ENCODE measurements at places on chromosomes 6 and 20.

GRCh38 chr6:40323881-40324634 is 263.1 kb downstream of the LRFN2 start:
- no peak for DNase-seq

- no peak for DNase-seq
Observed at GRCh38 chr20:11170565-11170964, 496.8 kb upstream of the JAG1 start.

- DNase-seq = no peak
Observed at GRCh38 chr20:17761604-17762003, 61.8 kb downstream of the BANF2 start.

GRCh38 chr6:112899541-112899940 is 552.4 kb downstream of the RFPL4B start:
- no peak for DNase-seq

DNA sequence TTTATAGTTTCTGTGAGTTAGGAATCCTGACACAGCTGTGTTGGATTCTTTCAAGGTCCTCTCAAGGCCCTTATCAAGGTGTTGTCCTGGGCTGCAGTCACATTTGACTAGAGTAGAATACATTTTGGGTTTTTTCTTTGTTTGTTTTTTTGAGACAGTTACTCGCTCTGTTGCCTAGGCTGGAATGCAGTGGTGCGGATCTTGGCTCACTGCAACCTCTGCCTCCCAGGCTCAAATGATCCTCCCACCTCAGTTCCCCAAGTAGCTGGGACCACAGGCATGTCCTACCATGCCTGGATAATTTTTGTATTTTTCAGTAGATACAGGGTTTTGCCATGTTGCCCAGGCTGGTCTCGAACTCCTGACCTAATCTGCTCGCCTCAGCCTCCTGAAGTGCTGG is 15.7 kb downstream of the NFYA start:
- no peak for DNase-seq

DNA sequence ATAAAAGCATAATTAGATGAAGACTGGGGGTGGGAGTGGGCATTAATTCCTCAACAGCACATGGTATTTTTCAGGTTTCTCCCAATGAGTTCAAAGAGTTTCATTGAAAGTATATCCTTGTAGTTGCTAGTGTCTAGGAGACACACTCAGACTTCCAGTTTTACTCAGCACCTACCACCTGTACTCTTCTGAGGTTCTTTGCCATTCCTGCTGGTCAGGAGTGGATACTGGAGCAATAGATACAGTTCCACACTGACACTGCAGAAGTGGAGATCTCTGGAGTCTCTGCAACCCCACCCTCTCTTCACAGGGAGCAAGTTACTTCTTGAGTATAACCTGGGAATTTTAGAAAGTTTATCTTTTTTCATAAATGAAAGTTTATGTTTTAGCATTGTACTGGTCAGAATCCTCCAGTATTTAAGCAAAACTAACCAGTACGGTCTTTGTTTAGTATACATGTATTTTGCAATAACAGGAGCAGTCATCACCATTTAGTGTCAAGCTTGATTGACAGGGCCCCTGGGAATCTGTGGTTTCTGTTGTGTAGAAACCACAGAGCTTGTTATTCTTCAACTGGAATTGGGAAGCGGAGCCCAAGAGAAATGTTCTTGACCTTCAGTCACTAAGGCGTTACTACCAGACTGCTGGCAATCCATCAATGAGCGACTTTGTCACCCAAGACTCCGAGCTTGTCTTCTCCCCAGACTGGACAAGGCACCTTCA is 148.1 kb downstream of the ZDHHC14 start:
- DNase-seq = no peak

DNA sequence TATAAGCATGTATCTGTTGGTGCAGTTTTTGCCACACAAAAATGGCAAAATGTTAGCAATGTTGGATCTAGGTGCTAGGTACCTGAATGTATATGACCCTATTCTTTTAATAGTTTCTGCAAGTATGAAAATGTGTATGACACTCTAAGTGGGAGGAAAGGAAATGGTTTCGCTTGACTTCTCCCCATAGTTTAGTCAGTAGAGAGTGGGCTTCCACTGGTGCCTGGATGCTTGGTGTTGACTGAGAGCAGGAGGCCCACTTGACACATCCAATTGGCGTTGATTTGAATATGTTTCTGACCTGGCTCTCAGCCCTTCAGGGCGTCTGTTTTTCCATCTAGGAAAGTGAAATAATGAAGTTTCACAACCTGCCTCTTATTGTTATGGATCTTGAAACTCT is 41.8 kb upstream of the GABRR1 start:
- no peak for DNase-seq

DNA sequence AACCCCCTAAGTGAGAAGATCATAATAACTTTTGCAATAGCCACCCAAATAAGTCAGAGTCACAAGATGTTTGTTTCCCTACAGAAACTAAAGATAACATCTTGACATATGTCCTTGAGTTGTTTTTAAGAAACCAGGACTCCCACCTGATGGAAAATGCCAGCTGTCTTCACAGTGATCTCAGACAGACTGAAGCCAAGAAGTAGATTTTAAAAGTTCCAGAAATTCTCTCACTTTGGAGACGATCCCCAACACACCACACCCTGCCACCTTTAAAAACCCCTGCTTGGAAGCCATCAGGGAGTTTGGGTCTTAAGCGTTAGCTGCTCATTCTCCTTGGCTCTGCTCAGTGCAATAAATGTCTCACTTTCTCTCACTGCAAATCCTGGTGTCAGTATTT is 63.0 kb downstream of the GPR6 start:
- DNase-seq = no peak

DNA sequence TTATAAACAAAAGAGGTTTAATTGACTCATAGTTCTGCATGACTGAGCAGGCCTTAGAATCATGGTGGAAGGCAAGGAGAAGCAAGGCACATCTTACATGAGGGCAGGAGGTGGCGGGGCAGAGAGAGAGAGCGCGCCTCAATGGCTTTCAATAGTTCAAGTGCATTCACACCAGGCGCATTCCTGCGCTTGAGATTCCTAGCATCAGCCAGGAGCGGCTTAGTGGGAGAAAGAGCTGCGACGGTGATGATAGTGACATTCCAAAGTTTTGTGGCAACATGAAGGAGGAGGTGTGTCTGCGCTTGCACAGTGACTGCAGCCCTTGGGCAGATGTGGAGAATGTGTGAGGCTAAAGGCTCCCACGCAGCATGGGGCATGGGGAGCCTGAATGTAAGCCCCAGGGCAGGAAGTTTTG is 25.0 kb upstream of the EMILIN3 start:
- DNase-seq = no peak

- DNase-seq = no peak
Observed at GRCh38 chr6:167408235-167408869, 83.5 kb downstream of the TTLL2 start.

Measured in progenitor cell of endocrine pancreas (in vitro differentiated cells).